Stimulated activated CD8-positive, alpha-beta memory T cell treated with anti-CD3 and anti-CD28 coated beads, Interleukin-15, amount 100 ng/mL, for 48 hours (primary cell): ENCODE measurements at places on chromosomes 3 and 15.

DNA sequence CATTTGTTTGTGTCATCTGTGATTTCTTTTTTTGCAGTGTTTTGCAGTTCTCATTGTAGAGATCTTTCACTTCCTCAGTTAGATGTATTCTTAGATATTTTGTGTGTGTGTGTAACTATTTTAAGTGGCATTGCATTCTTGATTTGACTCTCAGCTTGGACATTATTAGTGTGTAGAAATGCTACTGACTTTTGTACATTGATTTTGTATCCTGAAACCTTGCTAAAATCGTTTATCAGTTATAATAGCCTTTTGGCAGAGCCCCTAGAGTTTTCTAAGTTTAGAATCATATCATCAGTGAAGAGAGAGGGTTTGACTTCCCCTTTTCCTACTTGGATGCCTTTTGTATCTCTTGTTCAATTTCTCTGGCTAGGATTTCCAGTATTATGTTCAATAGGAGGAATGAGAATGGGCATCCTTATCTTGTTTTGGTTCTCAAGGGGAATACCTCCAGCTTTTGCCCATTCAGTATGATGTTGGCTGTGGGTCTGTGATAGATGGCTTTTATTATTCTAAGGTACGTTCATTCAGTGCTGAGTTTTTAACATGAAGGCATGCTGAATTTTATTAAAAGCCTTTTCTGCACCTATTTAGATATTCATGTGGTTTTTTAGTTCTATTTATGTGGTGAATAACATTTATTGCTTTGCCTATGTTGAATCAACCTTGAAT, 211.7 kb downstream of the MBNL1 start:
- no peak for DNase-seq

- DNase-seq = no peak
Measured at GRCh38 chr3:17432236-17432635, 310.2 kb downstream of the TBC1D5 start.

- no peak for DNase-seq
Measured at GRCh38 chr15:52789601-52790168, 451 bp downstream of the ONECUT1 start.

- DNase-seq = no peak
Measured at GRCh38 chr3:4509043-4509442, 15.9 kb downstream of the ITPR1 start.

- DNase-seq = no peak
Measured at GRCh38 chr15:99977929-99978328, 244.7 kb upstream of the LYSMD4 start.

DNA sequence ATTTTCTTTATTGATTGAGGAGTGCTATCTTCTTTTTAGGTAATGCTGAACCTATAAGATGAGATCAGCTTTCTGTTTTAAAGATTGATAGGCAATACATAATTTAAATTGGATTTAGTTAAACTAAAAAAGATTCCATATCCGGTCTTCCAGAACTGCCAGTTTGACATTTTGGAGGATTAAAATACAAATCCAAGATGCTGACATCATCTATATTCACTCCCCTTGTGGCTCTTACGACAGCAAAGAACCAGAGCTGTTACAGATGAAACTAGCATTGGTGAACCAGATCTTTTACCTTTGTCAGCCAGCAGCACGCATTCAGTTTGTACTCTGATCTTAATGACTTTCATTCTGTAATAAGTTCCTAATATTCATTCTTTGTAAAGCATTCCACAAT, 218.7 kb downstream of the ZIC4 start:
- DNase-seq = no peak

DNA sequence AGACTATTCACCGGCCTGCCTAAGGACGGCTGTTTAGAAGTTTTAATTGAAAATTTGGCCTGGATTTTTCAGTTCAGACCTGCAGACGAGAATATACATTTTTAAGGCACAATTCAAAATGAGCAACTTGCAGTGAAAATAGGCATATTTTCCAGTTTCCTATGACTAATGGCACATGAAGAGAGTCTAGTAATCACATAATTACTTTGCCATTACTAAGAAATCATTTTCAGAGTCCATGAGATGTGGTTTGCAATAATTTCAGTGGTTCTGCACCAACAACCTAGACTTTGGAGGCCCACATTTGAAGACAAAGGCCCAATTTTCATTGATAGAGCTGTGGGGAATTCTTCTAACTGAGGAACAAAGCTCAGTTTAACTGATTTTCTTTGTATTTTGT, 205.3 kb downstream of the SOX2 start:
- no peak for DNase-seq

- no peak for DNase-seq
Measured at GRCh38 chr15:44812029-44812517, 75.7 kb downstream of the TRIM69 start.

GRCh38 chr3:126835472-126836219, 131.6 kb downstream of the CHCHD6 start:
- no peak for DNase-seq

- no peak for DNase-seq
Measured at GRCh38 chr15:67820992-67821783, 4.1 kb upstream of the SKOR1 start.

DNA sequence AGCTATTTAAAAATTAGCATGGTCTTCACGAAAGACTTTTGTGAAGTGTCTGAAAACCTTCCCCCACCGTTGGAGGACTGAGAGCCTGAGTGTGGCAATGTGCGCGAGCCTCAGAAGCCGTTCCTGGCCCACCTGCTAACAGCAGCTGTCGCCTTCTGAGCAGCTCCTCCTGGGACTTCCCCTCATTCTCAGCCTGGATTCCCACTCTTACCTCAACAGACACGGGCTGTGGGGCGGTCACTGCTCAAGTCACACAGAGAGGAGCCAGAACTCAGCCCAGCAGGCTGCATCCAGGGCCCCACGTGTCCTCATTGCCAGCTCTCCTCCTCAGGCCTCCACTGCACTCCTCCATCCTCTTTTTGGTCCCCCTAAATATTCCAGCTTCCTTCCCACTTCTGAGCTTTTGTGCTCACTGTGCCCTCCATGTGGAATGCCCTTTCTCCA, 7.8 kb downstream of the DNASE1L3 start:
- no peak for DNase-seq

GRCh38 chr3:98359993-98360675, 6.5 kb downstream of the OR5K4 start:
- DNase-seq = peak; percentile 2

GRCh38 chr3:157876556-157876955, 229.7 kb downstream of the SHOX2 start:
- no peak for DNase-seq

- no peak for DNase-seq
Measured at GRCh38 chr3:9744162-9744561, 5.6 kb upstream of the OGG1 start.

DNA sequence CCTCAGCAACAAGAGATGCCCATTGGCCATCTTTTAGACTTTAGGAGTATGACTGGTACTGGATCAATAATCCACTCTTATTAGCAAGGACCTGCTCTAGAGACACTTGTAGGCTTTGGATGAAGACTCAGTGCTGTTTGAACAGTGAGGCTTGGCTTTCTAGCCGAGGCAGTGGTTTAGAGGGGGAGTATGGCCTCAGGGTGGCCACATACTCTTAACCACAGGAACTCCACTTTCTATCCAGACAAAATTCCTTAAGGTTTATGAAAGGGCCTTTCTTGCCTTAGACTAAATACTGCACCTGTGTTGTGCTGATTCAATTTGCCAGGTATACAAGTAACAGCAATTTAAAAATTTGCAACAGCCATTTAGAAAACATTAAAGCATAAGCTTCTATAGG, 1046.3 kb downstream of the DIPK2A start:
- DNase-seq = no peak

- DNase-seq = no peak
Measured at GRCh38 chr3:125389282-125389681, 14.2 kb upstream of the ZNF148 start.

DNA sequence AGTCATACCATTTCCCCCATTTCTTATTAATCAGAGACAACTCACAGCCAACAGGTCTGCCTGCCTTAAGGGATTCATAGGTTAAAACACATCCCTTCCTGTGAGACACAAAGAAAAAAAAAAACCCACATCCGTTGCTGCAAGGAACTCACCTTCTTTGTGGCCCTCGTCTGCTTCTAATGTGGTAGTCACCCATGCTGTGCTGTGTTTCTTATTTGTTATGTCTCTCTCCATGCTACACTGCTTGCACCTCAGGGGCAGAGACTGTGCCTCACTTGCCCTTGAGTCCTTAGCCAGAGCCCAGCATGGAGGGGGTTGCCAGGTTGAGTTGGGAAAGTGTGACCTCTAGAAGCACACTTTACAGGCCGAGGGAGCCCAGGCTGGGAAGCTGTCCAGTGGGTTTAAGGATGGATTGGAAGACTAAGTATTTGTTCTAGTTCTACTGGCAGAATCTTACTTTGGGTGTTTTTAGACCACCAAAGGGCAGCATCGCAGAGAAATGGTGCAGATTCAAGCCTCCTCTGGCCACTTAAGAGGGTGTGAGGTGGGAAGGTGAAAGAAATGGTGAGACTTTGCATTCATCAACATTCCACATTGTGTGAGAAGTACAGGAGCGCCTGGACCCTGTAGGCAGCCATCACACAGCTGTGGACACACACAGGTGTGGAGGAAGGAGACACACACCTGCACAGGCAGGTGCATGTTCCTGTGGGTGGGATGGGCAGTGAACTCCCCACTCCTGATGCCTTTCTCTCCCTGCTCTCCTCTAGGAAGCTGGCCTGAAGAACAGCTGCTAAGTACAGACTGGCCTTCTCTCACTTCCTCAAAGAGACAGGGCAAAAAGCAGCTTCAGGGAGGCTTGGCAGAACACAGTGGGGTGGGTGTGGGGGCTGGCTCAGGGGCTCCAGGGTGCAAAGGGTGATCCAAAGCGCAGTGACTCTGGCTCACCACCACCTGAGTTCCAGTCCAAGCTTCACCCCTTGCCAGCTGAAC, 48.8 kb downstream of the GLB1 start:
- peak; percentile 32 for DNase-seq

GRCh38 chr3:183381673-183382072, 46.7 kb downstream of the MCF2L2 start:
- DNase-seq = no peak

- DNase-seq = no peak
Measured at GRCh38 chr15:39363761-39364586, 216.9 kb upstream of the THBS1 start.

DNA sequence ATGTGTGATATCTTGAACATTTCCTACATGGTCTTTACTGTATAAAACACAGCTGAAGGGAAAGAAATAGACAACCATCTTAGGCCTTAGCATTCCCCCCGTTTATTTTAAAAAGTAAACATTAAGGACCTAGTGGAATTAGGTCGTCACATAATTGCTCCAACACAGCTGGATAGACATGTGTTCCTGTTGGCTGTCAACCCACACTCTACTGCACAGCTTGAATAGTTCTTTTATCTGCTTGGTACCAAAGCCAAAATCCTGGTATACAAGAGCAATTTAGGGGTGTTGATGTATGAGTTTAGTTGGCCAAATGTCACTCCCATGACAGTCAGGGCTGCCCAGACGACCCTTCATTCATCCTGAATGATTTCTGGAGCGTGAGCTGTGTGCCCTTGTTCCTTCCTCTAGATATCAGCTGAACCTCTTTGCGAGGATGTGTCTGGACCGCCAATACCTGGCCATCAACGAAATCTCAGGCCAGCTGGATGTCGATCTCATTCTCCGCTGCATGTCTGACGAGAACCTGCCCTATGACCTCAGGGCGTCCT, 179.7 kb downstream of the ITPR1 start:
- DNase-seq = no peak

GRCh38 chr15:66663664-66664063, 38.4 kb upstream of the SMAD6 start:
- no peak for DNase-seq

- no peak for DNase-seq
Measured at GRCh38 chr3:104521606-104522336, 844.9 kb upstream of the ALCAM start.

DNA sequence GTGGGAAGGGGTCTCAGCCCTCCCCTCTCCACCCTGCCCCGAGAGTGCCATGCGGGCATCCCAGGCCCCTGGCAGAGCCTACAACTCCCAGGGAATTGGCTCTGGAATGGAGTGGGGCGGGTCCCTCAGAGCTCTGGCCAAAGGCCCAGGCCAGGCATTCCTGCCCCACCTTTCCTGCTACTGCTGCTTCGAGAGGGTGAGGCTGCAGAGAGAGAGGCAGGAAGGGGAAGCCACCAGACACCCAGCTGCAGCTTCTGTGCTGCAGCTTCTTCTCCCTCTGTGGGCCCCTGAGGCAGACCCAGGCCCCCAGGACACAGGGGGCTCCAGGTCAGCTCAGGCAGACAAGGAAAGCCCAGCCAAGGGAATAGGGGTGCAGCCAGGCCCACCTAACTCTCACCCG, 2.7 kb downstream of the ALS2CL start:
- DNase-seq = no peak

GRCh38 chr3:87209111-87209510, 18.0 kb upstream of the CHMP2B start:
- no peak for DNase-seq

GRCh38 chr3:180409170-180409569, 192.8 kb upstream of the TTC14 start:
- DNase-seq = no peak

GRCh38 chr15:84878504-84878903, 6.0 kb upstream of the SLC28A1 start:
- DNase-seq = peak; percentile 28

DNA sequence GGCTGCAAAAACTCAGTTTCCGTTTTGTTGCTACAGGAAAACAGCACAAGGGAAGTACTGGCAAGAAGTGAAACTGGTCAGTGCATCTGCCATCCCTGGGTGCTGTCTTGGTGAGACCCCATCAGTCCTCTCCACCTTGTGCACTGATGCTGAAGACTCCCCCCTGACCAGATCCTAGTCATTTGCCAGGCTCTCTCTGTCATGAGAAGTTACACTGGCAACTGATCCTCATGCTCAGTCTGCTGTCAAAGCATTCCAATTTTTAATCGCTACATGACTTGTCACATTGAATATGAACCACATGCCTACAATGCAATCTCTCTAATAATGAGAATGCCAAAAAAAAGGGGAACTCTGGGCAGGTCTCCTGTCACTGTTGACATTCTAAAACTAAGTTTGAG, 296.5 kb downstream of the ZIC1 start:
- no peak for DNase-seq

GRCh38 chr3:114411811-114412803, 118.3 kb downstream of the TIGIT start:
- peak; percentile 14 for DNase-seq

DNA sequence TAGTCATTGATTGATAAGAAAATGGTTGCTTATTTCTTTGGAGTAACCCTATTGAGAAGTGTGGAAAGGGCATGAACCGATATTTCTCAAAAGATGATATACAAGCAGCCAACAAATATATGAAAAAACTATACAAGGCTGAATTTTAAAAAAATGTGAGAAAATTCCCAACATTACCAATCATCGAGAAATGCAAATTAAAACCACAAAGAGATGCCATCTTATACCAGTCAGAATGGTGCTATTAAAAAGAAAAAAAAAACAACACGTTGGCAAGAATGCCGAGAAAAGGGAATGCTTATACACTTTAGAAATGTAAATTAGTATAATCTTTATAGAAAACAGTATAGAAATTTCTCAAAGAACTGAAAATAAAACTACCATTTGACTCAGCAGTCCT, 77.7 kb upstream of the ROBO1 start:
- no peak for DNase-seq

GRCh38 chr3:295166-295565, 98.6 kb downstream of the CHL1 start:
- no peak for DNase-seq
